ENCODE measurements at places on chromosomes 5 and 9.
A peak's percentile ranks its signal among the peaks of the same experiment; 100 is the strongest.

DNA sequence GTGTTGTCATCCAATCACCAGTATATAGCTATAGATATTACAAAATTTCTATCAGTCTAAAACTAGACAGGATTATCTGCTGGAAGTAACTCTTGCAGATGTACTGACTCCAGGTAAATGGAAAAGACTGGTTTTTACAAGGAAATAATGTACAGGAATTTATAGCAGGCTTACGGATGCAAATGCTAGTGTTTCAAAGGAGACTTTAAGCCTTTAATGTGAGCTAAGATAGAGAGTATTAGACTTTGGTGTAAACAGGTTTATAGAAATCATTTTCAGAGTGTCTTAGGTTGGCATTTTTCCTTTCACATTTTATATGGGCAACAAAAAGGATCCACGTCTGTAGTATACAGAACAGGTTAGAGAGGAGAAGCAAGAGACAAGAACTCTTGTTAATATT lies 16.1 kb downstream of the ZNF608 start:
- no peak for DNase-seq

- DNase-seq: no peak
Measured at GRCh38 chr5:4990462-4990861, 149.7 kb upstream of the ADAMTS16 start.

- DNase-seq: no peak
Measured at GRCh38 chr5:95615164-95615467, 4.8 kb upstream of the GPR150 start.

- no peak for DNase-seq
Measured at GRCh38 chr5:121979691-121980090, 17.9 kb downstream of the SRFBP1 start.

- DNase-seq: peak; percentile 98
Measured at GRCh38 chr9:127187231-127187956, 65.0 kb upstream of the ANGPTL2 start.

DNA sequence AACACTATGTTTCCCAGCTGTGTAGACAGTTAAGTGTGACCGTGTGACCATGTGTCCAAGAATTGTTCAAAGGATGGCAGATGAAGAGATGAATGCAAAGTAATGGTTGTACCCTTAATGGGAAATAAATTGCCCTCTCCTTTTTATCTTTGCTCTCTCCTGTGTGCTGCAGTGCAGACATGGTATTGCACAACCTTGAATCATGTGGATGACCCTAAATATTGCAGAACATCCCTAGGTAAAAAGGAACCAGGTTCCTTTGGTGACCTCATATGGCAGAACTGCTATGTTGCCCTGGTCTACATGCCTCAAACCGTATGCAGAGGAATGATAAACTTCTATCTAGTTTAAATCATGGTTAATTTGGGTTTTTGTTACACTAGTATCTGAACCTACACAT lies 81.7 kb upstream of the CTNND2 start:
- DNase-seq: no peak

DNA sequence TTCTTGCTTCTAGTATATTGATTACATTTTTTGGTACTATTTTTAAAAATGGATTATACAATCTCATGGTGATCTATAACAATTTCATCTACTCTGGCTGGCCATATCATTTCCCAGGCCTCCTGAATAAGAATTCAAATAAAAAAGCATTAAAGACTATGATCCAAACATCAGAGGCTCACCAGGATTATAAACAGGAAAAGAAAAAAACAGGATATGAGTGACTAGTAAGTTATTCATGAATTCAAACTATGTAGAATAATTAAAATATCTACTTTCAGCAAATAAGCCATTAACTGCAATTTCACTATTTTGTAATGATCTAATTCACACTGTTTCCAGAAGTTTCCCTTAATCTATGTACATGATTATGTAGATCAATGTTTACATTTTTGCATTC lies 293.1 kb upstream of the CDH6 start:
- no peak for DNase-seq

- DNase-seq: peak; percentile 28
Measured at GRCh38 chr5:174329738-174330137, 284.2 kb downstream of the NSG2 start.

- DNase-seq: no peak
Measured at GRCh38 chr9:109110329-109111021, 9.3 kb downstream of the TMEM245 start.

- no peak for DNase-seq
Measured at GRCh38 chr5:98785244-98785643, 11.8 kb downstream of the RGMB start.

- no peak for DNase-seq
Measured at GRCh38 chr5:135214897-135215616, 181.0 kb upstream of the PITX1 start.

- DNase-seq: no peak
Measured at GRCh38 chr9:69319324-69320025, 5.5 kb upstream of the ENTREP1 start.

DNA sequence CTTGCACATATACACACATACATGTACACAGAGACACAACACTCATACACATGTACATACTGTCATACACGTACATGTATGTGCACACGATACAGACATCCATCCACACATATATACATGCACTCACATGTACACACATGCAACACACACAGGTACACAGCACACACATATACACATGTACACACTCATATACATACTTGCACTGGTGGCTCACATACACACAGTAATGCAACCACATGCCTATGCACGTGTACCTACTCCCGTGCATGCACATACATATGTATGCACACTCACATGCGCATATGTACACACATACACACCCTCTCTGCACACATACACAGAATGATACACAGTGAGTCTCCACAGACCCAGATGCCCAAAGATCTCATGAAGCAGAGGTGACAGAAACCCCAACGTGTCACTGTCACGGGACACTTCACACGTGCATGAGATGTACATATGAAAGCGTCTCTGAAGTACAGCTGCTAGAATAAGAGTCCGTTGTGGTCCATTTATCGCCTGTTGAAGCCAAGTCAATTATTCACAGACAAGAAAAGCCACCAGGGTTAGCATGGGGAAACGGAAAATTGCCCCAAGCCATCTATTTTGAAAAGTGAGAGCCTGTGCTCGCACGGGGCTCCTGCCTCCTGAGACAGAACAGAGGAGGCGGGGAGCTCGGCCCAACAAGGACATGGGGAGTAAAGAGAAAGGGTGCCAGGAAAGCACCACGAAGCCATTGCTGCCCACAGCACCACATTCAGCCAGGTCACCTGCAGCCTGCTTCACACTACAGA lies 24.9 kb downstream of the LPCAT1 start:
- DNase-seq: no peak

- DNase-seq: no peak
Measured at GRCh38 chr5:172691886-172692285, 50.8 kb downstream of the NEURL1B start.

DNA sequence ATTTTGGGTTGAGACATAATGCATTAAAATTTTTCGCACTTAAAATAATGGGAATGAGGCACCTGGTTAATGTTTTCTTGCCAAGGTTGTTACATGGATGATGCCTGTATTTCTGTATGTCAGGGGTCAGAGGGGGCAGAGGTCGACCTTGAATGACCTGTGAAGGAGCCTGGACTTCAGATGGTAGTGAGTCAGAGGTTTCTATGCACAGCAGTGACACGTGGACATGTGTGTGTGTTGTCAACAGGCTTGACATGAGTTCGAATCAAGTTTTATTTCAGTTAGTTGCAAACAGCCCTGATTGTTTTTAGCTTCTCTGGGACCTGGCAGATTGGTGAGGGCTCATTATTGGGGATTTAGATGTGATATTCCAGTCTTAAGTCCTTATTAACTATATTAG lies 3.6 kb downstream of the IL5 start:
- no peak for DNase-seq

- no peak for DNase-seq
Measured at GRCh38 chr9:36463467-36463866, 63.4 kb upstream of the RNF38 start.

DNA sequence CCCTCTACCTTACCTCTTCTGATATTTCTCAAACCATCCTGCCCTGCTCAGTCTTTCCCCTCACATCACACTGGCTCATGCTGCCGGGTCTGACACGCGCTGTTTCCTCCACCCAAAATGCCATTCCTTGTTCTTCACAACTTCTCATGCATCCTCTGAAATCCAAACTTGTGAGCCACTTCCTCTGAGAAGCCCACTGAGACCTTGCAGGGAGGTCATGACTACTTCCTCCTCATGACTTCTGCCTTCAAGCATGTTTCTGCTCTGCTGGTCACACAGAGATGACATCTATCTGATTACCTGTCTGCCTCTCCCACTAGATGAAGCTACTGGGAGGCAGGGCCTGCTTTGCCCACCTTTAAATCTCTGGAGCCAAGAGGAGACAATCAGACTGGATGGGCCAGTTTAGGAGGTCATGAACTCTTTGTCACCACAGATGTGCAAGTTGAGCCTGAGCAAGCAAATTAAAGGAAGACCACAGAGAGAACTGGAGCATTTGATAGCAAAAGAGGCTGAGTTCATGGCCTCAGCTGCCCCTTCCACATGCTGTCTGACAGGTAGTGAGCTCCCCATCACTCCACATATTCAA lies 119.8 kb upstream of the TBC1D2 start:
- peak; percentile 60 for DNase-seq

GRCh38 chr5:61614606-61615005 lies 282.5 kb downstream of the ZSWIM6 start:
- no peak for DNase-seq

GRCh38 chr5:1378096-1378495 lies 33.2 kb upstream of the CLPTM1L start:
- no peak for DNase-seq

DNA sequence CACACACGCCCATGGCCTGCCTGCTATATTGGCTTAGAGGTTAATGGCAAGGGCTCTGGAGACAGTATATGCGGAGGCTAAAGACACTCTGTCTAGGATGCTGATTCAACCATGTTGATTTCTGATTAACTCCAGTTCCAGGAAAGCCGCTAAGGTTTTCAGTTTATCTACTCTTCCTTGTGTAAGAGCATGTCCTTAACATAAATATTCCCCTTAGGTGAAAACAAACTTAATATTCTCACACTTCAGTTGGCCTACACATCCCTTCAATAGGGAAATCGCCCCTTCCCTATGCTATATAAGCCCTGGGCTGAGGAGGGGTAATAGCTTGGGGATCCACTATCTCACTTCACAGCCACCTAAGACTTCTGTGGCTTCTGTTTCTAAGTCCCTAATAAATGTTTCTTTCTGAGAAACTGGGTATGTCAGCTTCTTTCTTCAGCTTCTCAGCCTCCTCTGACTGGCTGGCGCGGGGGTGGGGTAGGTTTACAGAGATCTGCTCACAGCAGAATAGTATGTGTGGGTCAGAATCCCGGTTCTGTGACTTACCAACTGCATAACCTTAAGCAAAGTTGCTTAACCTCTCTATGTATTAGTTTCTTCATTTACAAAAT lies 4.3 kb upstream of the GPX3 start:
- no peak for DNase-seq

DNA sequence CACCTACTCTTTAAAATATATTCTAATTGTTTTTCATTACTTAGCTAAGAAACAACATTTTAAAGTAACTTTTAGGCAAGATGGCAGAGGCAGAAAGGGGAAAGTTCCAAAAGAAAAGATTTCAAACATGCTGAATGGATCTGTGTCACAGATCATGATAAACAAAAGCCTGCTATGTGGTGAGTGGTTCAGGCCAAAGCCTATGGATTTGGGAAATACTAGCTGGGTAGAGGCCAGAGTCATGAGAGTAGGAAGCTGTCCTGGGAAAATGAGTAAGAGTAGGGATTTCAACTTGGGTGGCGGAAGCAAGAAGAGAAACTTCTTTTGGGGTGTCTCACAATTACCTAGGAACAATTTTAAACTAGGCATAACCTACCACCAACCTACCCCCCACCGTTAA lies 68.7 kb upstream of the GRHPR start:
- no peak for DNase-seq

- DNase-seq: no peak
Measured at GRCh38 chr9:21104787-21105186, 27.0 kb upstream of the IFNB1 start.

- DNase-seq: no peak
Measured at GRCh38 chr9:120198027-120198426, 381.9 kb downstream of the CDK5RAP2 start.

DNA sequence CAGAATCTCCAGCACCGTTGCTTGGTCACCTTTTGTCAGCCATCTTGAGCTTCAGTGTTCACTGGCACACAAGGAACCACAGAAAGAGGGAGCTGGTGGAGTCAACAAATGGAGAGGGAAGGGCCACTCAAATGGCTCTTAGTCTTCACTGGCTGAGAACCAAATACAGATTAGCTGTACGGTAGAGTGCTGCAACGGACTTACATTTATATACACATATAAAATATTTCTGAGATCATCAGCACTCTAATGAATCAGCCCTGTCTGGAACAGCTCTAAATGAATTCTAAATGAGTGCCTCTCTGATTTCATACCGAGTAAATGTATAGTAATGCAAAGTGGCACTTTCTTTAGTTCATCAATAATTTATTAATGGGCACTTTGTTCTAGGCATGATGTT lies 24.8 kb downstream of the KCTD16 start:
- no peak for DNase-seq

DNA sequence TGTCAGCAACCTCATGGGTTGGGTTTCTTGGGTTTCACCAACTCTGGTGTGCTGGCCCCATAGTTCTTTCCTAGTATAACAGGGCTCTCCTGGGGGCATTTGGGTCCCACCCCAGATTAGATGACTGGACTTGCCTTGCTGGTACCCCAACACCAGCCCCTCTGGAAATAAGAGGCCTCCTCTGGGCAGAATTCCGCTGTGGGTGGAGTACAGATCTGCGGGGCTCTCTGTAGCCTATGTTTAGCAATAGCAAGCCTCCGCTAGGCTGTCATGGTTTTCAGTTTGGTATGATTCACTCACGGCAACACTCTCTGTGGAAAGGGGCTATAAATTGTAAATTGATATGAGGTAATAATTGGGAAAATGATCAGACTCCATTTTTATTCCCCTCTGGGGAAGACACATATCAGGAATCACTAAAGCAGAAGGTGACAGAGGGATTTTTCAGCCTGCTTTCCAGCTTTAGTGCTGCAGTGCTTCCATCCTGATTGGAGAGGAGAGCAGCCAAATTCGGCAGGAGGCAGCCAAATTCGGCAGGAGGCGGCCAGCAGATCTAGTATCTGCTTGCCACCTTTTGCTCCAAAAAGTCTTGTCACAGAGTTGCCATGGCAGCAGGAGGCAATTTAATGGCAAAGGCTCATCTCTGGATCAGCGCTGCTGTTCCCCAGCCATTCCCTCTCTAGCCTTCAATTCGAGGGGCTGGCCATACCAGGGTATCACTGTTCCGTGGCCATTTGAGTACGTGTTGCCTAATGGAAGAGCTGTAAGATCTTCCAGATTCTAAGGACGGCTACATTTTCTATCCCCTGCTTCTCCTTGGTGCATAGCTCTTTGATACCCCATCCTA lies 84.6 kb downstream of the SLC44A1 start:
- DNase-seq: no peak

DNA sequence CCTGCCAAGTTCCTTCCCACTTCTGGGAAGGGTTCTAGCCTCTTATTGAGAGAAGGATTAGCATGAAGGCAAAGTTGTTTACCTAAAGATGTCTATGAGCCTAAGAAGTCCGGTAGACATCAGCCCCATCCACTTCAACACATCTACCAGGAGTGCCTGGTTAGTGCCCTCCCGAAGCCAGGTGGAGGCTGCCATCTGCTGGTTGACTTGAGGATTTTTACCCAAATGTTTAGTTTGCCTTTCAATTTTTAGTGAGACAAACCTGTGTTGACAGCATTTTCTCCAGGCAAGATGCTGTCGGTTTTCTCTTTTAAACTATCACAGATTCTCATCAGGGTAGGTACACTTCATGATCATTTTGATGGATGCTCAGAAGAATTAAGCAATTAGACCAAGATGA lies 83.6 kb upstream of the TNFSF8 start:
- DNase-seq: peak; percentile 52

GRCh38 chr5:121009058-121009457 lies 545.0 kb downstream of the PRR16 start:
- DNase-seq: no peak
